IMR-90 (cell line): ENCODE measurements at places on chromosomes 5 and 9. TPM values are rescaled to one million over a fixed set of nuclear protein-coding genes. Genes with fewer than 3 reads are reported as not detected.

Gene FBLL1
- under 0.01 and 0.18 TPM in 2 replicates for total RNA-seq

- peaks cover 5% of the 10 kb centered on the region for H3K36me3 ChIP-seq
- H3K4me1 ChIP-seq, result peaks cover 18% of the 10 kb centered on the region
- DNase-seq, result peak; percentile 89
- H3K27ac ChIP-seq, result peak within 1 kb of the TSS; percentile 56
- no peaks in the 10 kb centered on the region; the same call in 1 of the 2 replicates for H3K27me3 ChIP-seq
These were observed at the start of gene ARAP3 for GRCh38 chr5:141681695-141682641. TSS of gene ARAP3 (minus strand) at chr5:141682230. CDS start at chr5:141680486, 1,744 bp downstream.

DNA sequence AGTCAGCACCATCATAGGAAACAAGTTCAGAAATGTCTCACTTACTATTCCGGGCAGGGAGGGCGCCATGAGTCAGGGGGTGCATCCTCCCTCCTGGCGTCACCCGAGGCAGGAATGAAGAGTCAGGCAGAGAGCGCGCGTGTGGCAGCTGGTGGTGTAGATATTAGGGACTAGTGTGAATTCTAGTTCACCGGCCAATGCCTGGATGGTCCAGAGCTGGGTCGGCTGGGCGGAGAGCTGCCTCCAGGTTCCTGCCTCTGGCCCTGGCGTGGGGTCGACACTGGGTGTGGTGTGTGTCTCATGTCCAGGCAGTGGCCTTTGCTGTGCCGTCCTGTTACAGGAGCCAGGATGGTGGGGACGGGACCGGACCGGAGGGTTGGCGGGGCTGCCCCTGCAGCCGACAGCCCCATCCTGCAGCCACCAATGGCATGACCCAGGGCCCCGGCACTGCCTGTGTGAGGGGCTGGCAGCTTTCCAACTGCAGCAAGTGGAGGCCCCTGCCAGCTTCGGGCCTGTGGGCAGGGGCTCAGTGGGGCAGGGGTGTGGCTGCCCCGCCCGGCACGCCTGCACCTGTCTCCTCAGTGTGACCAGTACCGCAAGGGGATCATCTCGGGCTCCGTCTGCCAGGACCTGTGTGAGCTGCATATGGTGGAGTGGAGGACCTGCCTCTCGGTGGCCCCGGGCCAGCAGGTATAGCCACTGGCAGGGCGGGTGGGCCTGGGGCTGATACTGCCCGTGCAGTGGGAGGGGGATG, 9.1 kb downstream of the DIPK1B start:
- no peaks in the 10 kb centered on the region for H3K27me3 ChIP-seq
- H3K36me3 ChIP-seq, result peaks cover 47% of the 10 kb centered on the region
- peaks cover 19% of the 10 kb centered on the region for H3K4me1 ChIP-seq
- H3K4me3 ChIP-seq, result no peak overlapping the region

DNA sequence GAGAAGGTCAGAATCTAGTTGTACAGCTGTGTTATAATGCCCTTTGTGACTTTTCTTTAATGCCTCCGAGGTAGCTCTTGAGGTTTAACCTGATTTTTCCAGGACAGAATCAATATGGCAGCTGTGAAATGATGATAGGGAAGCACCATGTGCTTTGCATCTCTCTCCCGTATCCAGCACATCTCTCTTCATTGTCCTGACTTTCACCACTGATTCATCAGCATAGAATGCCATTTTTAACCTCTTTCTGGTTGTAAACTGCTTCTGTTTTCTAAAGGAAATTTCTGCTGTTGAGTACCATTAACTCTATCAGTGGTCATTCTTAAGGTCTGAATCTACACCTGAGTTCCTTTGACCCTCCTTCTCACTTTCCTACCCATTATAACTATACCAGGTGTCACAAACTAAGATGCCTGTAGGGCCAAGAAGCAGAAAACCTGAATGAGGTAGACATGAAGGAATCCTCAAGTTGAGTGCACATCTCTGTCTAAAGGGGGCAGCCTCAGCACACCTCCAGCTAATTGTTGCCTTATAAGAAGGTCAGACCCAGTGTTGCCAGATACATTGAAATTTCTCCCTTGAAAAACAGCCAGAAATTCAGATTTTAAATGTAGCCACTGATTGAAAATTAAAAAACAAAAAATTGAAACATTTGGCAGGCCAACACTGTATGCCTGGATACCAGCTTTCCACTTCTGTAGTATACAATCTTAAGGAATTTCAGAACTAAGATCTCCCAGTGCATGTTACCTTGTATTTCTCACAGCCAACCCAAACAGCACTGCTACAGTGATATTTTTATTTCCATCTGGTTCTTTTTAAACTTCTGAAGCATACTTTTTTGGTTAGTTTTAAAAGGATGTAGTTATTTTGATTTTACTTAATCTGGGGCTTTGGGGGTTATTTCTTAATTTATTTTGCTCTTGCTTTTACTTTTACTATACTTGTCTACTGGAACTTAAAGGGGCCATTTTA, 35.8 kb upstream of the TLX3 start:
- H3K36me3 ChIP-seq, result no peaks in the 10 kb centered on the region
- no peaks in the 10 kb centered on the region for H3K27me3 ChIP-seq
- peak; percentile 40 for DNase-seq
- H3K4me1 ChIP-seq, result peaks cover 12% of the 10 kb centered on the region

GRCh38 chr5:171418982-171419687, at the start of gene FGF18:
TSS of gene FGF18 (plus strand) at chr5:171419647. CDS start at chr5:171420200, 553 bp downstream.
- peaks cover 2% of the 10 kb centered on the region; the same call in 1 of the 2 replicates for H3K4me1 ChIP-seq
- H3K27me3 ChIP-seq, result no peaks in the 10 kb centered on the region; the same call in 1 of the 2 replicates
- peaks cover 2% of the 10 kb centered on the region; the same call in 1 of the 2 replicates for H3K36me3 ChIP-seq
- H3K27ac ChIP-seq, result no peak within 1 kb of the TSS
- H3K4me3 ChIP-seq, result peak within 1 kb of the TSS; percentile 34
- peak; percentile 51 for DNase-seq

GRCh38 chr5:98365126-98365525, 408.3 kb upstream of the RGMB start:
- no peak for DNase-seq
- no peaks in the 10 kb centered on the region for H3K36me3 ChIP-seq
- no peaks in the 10 kb centered on the region for H3K4me1 ChIP-seq
- no peak overlapping the region for H3K27ac ChIP-seq
- H3K27me3 ChIP-seq, result no peaks in the 10 kb centered on the region
- H3K4me3 ChIP-seq, result no peak overlapping the region

DNA sequence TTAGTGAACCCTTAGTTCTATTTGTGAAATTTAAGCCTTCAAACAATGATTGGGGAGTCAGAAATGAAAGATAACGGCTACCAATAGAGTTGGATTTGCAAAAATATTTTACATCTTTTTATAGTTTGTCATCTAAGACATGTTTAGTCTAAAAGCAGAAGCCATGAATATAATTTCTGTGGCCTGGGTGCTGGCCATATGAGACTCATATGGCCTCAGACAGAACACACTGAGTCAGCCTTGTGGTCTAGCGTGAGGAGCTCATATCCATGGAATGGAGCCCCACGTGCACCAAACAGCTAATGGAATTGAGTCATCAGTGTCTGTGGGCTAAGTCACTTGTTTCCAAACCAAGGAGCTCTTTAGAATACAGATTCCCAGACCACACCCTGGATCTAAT, 240.7 kb upstream of the NREP start:
- no peak overlapping the region for H3K4me3 ChIP-seq
- H3K27me3 ChIP-seq, result no peaks in the 10 kb centered on the region
- peaks cover 15% of the 10 kb centered on the region for H3K4me1 ChIP-seq

- DNase-seq, result peak; percentile 42
- H3K4me3 ChIP-seq, result no peak overlapping the region
- no peaks in the 10 kb centered on the region for H3K27me3 ChIP-seq
- no peaks in the 10 kb centered on the region for H3K36me3 ChIP-seq
- peaks cover 1% of the 10 kb centered on the region; the same call in 1 of the 2 replicates for H3K4me1 ChIP-seq
These were observed 22.7 kb upstream of the UBLCP1 start for GRCh38 chr5:159240301-159240870.

Gene ZDHHC11
- 0.28 and 0.36 TPM in 2 replicates for total RNA-seq

Gene ANKRD18B
- total RNA-seq, result 13.4 and 14.7 TPM in 2 replicates

DNA sequence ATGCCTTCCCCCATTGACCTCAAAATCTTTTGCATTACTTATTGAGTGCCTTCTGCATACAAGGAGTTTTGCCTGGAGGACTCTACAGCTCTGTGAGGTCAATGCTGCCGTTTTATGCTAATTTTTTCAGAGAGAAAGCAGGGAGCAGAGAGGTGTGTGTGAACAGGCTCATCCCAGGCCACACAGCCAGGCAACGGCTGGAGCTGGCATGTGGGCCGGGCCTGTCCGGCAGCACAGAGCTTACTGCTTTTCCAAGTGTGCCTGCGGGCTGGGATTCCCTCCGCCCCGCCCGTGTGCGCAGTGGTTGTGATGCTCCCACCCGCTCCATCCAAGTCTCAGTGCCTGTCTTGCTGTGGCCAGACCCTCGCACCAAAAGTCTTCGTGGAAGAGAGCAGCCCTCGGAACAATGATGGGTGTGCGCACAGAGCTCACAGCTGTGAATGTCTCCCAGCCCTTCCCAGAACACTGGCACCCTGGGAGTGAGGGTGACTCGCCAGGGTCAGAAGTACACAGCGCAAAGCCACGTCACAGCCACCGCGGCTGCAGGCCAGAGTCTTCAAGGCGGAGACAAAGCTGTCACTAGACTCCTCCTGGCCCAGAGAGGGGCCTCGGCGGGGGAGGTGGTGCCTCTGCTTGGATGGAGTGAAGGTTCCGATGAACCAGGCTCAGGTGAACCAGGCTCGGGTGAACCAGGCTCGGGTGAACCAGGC, 82.8 kb downstream of the COL5A1 start:
- peak; percentile 55 for DNase-seq
- peaks cover 20% of the 10 kb centered on the region for H3K4me1 ChIP-seq
- H3K36me3 ChIP-seq, result peaks cover 69% of the 10 kb centered on the region
- no peak overlapping the region for H3K4me3 ChIP-seq
- H3K27ac ChIP-seq, result no peak overlapping the region

GRCh38 chr9:68706363-68707201, 1.5 kb downstream of the PIP5K1B start:
- DNase-seq, result no peak
- H3K36me3 ChIP-seq, result no peaks in the 10 kb centered on the region
- H3K4me1 ChIP-seq, result no peaks in the 10 kb centered on the region
- H3K4me3 ChIP-seq, result no peak overlapping the region
- H3K27ac ChIP-seq, result no peak overlapping the region

- no peaks in the 10 kb centered on the region for H3K36me3 ChIP-seq
- no peak overlapping the region for H3K4me3 ChIP-seq
- no peaks in the 10 kb centered on the region for H3K27me3 ChIP-seq
- no peak overlapping the region for H3K27ac ChIP-seq
These were observed 254.3 kb downstream of the GRIA1 start for GRCh38 chr5:153744751-153745150.
